ENCODE measurements at places on chromosomes 1 and 21.

DNA sequence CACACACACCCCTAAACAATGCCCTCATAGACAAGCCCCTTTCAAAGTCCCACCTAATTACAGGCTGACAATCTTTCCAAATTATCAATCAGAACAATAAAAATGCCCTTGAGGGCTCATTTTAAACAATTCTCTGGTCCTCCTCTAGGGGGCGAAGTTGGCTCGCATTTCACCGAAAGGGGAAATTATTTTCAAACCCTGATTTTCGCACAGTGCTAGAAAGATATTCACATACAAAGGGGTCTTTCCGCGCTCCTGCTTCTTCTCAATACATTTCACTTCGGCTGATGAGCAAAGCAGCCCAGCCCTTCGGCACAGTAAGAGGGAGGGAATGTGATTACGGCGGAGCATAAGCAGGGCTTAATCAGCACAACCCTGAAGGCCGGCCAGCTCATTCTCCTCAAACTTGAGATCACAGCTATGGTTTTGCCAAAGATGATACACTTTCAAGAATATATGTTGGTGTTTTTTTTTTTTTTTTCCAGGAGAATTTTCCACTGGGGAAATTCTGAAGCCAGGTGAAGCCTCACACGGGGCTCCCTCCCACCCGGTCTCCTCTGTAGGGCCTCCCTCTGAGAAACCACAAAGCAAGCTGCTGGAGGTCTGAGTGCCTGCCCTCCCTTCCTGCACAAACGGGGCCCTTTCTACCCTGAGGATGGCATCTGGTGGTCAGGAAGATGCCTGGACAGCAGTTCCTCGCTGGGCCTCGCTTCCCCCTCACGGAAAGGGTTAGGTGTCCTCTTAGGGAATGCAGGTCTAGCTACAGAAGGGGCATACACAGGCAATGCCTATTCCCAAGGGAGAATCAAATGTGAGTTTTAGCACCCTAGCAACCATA lies 66.9 kb downstream of the GNG12 start:
- DNase-seq: peak; percentile 85

- no peak for DNase-seq
Observed at GRCh38 chr1:114468710-114469468, 42.1 kb downstream of the TRIM33 start.

DNA sequence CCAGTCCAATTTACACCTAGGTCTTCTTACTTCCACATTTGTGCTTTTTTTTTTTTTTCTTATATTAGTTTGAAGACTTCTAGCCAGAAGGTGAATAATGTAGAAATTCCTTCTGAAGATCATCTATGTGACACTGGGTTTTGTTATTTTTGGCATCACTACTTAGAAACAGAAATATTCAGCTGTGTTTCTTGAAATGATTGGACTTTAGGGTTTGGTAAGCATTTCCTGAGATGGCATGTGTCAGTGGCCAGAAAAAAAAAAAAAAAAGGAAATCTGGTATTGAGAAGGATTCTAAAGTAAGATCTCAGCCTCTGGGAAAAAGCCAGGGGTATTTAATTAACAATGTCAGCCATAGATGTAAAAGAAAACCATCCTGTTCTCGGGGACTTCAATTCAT lies 43.4 kb upstream of the LRRC8C start:
- no peak for DNase-seq

GRCh38 chr1:91440847-91441246 lies 36.2 kb upstream of the HFM1 start:
- DNase-seq: peak; percentile 13

GRCh38 chr1:40313329-40313957 lies 3.6 kb downstream of the COL9A2 start:
- no peak for DNase-seq

- DNase-seq: no peak
Observed at GRCh38 chr1:107976836-107977235, 11.9 kb upstream of the VAV3 start.

DNA sequence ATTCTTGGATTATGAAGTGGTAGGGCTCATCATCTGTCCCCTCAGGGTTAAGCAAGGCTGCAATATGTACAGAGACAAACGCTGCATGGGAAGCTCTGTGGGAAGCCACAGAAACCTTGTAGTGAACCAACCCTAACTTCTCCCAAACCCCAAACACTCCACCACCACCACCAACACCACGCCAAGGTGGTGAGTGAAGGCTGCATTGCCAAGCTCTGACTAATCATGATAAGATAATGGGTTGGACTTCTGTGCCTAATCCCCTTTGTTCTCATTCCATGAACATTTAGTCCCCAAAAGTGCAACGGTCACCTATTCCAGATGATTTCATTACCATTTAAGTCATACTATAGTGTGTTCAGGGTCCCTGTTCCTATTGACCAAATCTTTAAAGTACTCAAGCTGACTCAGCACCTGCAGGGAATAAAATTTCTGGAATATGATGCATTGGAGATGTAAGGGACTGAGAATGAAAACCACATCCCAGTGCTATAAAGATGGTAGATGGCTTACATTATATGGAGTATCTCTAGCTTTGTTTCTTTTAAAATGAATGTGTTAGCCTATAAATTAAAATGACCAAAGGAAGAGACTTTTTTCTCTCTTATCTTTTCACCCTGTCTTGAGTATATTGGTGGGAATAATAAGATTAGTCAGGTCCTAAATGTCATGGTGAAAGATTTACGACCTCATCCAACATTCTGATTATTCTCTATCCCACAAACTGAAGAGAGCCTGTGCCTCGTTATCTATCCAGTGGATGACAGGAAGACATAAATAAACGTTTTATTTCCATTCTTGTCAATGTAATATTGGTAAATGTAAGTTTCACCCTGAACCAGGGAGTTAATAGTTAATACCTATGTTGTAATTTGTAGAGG lies 22.6 kb upstream of the PLD5 start:
- DNase-seq: no peak
